ENCODE measurements at places on chromosomes 16 and 17.

GRCh38 chr16:51509336-51509735 lies 358.3 kb upstream of the SALL1 start:
- no peak for DNase-seq

DNA sequence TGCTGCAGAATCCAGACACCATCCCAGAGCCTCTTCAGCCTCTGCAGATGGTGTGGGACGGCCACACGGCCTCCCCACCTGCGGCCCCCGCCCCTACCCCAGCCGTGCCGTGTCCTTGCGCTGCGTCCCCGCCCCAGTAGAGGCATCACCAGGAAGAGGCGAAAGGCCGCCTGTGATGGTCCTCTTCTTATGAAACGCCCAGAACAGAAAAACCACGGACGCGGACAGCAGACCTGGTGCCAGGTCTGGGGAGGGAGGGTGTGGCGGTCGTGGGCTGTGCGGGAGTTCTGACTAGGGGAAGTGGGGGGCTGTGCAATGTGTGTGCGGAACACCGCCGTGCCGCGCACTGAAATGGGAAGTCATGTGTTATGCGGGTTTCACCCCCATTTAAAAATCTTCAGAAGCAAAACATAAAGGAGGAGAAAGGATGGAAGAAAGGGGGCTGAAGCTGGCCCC lies 25.5 kb downstream of the ACSF3 start:
- DNase-seq: no peak

- DNase-seq: no peak
Observed at GRCh38 chr16:49269201-49269600, 12.4 kb downstream of the CBLN1 start.

DNA sequence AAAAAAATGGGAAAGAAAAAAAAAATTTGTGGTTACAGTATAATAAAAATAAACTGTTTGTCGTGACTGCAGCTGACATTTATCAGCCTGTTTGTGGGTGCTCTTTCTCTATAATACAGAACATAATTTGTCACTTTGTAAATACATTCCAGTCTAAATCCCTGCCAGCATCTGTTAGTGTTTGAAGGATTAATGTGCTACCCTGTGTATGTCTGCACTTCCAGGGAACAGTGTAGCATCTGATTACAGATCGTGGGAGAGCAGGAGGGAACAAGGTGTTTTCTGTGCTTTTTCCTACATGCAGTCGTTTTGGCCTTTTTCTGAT lies 265.1 kb downstream of the WWOX start:
- no peak for DNase-seq

DNA sequence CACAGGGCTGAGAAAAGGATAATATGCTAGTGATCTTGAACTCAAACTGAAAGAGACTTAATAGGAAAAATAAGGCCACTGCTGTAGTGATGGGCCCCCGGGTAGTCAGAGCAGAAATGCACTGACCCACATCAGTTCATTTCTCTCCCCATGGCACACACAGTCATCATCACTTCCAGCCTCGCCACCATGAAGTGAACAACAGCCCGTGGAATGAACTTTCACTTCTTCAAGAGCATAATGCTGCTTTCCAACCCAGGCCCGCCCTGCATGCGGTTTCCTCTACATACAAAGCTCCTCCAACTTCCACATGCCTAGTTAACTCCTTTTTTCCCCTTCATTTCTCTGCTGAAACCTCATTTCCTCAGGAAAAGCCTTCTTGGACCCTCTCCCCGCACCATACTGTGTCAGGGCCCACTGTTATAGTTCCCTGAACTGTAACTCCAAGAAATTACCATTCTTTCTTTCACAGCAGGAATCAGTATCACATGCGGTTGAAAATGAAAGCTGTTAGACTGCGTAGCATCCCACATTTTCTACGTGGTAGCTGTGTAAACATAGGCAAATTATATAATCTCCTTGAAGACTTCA lies 65.8 kb upstream of the SMIM36 start:
- DNase-seq: peak; percentile 33

DNA sequence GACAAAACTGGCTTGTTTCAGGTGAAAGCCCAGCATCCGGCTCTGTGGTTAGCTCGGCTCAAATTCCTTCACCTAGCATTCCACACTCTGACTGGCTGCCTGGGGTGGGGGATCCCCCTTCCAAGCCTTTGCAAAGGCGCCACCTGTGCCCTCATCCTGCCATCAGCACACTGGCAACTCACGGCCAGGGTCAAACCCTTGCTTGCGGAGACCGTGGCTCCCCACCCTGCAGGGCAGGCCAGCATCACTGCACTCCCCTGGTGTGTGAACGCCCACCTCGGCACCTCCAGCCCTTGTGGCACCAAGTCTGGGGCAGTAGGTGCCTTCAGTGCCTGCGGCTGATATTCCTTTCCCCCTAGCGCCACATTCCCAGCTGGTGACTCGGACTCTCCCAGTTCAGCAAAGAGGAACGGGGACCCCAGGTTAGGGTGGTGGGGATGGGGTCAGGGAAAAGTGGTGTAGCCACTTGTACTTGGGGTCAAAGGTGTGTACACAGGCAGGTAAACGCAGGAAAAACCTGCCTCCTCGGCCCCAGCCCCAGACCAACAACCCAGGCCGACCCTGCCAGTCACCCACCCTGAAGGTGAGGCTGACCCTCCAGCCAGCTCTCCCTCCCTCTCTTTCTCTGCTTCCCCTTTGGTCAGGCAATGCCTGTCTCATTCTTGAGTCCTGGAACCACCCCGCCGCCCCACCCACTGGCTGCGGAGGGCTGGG lies 1.1 kb downstream of the FLII start:
- no peak for DNase-seq

GRCh38 chr16:61820398-61820797 lies 215.8 kb downstream of the CDH8 start:
- no peak for DNase-seq

DNA sequence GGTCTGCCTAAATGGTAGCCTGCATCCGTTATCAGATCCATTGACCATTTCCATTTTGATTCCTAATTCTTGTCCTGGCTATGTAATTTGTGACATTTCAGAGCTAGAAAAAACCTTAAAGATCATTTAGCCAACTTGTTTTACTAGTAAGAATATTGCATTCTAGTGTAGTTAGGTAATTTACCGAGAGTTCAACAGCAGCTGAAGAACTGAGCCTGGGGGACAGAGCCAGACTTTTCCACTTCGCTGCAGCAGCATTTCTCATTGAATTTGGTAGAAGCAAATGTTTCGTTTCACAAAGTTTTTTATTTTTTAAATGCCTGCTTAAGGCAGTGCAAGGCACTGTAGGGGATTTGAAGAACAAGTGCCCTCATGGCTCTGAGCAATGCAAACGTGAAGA lies 59.2 kb upstream of the MARCHF10 start:
- no peak for DNase-seq

- DNase-seq: no peak
Observed at GRCh38 chr17:71111460-71111859, 942.1 kb downstream of the KCNJ2 start.

- no peak for DNase-seq
Observed at GRCh38 chr16:22727285-22728166, 86.4 kb upstream of the HS3ST2 start.

DNA sequence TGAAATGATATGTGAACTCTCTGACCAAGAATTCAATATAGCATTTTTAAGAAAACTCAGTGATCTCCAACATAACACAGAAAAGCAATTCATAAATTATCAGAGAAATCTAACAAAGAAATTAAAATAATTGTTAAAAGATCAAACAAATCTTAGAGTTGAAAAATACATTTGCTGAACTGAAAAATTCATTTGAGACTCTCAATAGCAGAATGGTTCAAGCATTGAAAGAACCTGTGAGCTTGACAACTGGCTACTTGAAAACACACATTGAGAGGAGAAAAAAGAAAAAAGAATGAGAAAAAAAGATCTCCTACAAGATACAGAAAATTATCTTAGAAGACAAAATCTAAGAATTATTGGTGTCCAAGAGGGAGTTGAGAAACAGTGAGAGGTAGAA lies 203.5 kb downstream of the CEP112 start:
- DNase-seq: no peak

DNA sequence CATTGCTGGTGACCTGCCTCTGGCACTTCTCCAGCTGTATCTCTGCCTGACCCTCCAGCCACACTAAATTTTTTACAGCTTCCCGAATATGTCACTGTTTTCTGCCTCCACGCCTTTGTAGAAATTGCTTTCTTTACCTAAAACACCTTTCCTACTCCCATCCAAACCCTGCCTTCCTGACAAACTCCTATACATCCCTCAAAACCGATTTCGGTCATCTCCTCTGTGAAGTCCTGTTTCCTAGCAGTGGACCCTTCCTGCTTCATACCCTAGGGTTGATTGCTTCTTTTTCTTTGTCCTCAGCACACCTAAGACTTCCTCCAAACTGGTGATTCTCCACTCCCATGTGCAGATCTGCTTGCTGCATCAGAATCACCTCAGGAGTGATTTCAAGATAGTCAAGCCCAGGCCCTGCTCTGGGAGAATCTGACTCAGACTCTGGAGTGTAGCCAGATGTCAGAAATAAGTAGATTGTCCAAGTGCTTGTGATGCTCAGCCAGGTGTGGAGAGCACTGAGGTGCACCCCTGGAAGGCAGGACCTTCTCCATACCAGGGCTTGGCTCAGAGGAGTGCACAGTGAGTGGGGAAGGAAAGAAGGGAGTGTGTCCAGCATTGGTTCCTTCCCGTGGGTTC lies 184.2 kb downstream of the COPRS start:
- DNase-seq: no peak

DNA sequence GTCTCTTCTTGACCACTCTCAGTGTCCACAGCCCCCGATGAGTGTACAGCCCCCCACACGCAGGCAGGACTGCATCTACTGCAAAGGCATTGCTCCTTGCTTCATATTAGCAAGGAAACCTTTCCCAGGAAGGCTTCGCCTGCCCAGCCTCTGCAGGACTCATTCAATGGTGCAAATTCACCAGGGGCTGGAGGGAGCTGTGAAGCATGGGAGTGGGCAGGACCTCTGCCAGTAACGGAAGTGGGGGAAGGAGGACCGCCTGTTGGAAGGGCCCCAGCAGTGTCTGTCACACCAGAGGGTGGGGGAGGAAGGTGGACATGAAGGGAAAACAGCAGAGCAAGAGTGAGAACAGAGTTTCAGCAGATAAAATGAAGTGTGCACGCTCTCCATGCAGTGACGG lies 2.5 kb downstream of the SPATA33 start:
- DNase-seq: no peak

DNA sequence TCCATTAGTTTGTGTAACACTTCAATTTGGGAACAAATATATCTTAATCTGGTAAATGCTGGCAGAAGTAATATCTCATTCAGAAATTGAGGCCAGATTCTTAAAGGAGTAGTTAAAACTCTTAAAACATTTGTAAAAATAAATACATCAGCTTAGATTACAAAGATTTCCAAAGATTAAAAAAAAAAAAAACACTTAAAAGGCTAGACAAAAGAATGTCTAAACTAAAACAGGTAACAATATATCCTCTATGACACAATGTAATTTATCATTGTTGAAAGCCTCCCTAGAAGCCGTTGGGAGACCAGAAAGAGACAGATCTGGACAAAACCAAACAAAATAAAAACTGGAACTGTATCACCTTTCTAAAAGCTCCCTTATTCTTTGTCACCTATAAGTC lies 3.5 kb downstream of the GPATCH8 start:
- no peak for DNase-seq

GRCh38 chr17:47812146-47812920 lies 9.3 kb downstream of the OSBPL7 start:
- no peak for DNase-seq

DNA sequence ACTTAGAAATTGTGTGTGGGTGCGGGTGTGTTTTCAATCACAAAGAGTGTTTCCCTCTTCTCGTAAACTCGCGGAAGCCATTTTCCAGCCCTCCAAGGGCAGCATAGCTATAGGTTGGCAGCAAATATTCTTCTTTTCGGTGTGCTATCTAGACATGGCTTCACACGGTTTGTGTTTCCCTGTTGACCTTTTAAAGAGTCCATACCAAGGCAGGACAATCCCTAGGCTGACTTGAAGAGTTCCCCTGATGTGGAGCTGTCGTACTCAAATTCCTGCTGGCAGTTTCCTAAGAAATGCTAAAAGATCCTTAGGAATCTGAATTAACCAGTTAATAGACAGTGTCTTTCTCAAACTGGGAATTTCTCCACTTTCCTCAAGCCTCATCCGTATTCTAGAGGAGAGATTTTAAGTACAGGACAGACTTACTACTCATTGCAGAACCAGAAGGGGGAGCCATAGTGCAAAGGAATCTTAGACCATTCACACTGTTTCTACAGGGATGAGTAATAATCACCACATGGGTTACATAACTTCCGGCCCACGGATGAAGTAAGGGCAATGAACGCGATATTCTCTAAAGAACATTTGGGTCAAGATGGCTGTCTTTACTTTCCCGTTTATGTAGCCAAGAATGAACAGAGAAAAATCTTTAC lies 288.6 kb upstream of the ELAC2 start:
- peak; percentile 3 for DNase-seq

DNA sequence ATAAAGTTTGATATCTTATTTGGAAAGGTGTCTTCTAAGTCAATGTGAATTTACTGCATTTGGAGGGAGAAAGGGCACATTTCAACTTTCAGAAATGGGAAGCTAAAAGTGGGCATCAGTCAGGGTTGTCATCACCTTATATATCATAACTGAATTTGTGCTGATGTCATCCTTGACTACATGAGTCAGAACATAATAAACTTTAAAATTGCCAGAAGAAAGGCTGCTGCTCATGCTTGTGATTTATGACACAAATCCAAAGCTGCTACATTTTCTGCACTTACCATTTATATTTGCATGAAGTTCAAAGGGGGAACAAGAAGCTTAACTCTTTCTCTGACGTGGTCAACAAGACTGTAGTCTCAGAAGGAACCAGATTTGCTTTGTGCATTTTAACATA lies 196.6 kb downstream of the UTP18 start:
- no peak for DNase-seq

GRCh38 chr17:55237841-55238178 lies 26.9 kb upstream of the HLF start:
- DNase-seq: no peak
